ENCODE measurements at places on chromosomes 13 and 19.
A peak's percentile ranks its signal among the peaks of the same experiment; 100 is the strongest.

DNA sequence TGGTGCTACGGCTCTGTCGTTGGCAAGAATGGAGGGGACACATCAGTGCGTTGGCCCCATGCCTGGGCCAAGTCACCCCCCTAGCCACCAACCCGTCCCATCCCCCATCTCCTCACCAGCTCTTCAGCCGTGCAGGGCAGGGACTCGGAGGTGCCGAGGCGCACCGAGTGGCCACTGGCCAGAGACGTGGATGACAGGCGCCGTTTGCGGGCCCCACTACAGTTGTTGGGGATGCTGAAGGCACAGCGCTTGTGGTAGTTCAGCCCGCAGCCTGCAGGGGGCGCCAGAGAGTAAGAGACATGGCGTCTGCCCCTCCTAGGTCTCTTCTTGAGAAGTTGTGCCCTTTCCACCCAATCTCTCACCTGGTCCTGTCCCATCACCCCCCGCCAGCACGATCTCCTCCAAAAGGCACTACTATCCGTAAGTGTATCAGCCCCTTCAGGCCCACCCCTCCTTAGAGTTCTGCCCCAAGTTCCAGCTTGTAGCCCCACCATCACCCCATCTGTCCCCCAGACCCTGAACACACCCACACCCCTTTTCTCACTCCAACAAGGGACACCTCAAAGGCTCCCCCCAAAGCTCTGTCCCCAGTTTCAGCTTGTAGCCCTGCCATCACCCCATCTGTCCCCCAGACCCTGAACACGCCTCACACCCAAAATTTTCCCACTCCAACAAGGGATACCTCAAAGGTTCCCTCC lies 12.4 kb downstream of the PRKD2 start:
- peak; percentile 24 for DNase-seq

DNA sequence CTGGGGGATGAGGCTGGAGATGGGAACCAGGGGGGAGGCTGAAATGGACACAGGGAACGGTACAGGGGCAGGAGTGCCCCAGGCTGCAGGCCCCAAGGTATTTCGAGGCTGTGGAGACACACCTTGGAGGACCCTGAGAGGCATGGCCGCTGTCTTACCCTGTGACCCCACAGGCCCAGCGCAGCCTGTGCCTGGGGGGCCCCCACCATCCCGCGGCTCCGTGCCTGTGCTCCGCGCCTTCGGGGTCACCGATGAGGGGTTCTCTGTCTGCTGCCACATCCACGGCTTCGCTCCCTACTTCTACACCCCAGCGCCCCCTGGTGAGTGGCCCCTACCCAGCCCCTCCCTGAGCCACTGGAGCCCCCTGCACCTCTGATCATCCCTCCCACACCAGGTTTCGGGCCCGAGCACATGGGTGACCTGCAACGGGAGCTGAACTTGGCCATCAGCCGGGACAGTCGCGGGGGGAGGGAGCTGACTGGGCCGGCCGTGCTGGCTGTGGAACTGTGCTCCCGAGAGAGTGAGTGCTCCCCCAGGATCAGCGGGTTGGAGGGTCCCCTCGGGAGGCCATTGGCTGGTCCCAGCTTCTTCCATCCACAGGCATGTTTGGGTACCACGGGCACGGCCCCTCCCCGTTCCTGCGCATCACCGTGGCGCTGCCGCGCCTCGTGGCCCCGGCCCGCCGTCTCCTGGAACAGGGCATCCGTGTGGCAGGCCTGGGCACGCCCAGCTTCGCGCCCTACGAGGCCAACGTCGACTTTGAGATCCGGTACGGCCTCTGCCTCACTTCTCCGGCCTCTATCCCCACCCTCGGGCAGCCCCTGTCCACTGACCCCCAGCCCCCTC lies 16.9 kb upstream of the SPIB start:
- DNase-seq = no peak

GRCh38 chr19:58569191-58569942 lies 3.8 kb downstream of the MZF1 start:
- DNase-seq = no peak

- peak; percentile 30 for DNase-seq
Observed at GRCh38 chr19:42313096-42313839, at the start of gene TMEM145. Gene TMEM145, plus strand, starts transcription at chr19:42313309. Its CDS starts 68 bp downstream, at chr19:42313377.

GRCh38 chr13:92682832-92683517 lies 543.6 kb upstream of the GPC6 start:
- no peak for DNase-seq

DNA sequence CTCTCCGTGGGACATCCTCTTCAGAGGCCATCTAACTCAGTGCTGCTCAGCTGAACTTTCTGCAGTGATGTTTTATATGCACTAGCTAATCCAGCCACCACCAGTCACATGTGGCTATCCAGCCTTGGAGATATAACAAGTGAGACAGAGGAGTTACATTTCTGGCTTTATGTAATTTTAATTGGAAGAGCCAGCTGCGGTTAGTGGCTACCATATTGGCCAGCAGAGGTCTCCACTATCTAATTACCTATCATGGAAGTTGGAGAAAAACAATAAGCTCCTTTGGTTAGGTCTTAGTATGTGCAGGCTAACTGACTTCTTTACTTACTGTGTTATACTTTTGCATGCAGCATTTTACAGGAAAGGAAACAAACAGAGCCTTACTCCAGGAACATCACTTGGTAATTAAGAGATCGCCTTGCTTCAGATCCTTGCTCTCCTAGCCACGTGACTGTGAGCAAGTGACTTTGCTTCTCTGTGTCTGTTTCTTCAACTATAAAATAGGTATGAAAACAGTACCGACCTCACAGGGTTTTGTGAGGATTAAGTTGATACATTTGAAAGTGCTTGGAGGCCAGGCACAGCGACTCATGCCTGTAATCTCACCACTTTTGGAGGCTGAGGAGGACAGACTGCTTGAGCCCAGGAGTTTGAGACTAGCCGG lies 1.6 kb upstream of the KLK10 start:
- peak; percentile 28 for DNase-seq

DNA sequence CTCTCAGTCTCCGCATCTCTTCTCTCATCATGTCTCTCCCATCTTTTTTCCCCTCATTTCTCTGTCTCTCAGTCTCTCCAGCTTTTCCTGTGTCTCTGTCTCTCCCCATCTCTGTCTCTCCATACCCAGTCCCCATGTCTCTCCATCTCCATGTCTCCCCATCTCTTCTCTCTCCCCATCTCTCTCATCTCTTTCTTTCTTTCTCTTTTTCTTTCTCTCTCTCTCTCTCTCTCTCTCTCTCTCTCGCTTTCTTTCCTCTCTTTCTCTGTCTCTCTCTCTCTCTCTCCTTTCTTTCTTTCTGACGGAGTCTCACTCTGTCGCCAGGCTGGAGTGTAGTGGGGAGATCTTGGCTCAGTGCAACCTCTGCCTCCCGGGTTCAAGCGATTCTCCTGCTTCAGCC lies 12.6 kb upstream of the NFIX start:
- DNase-seq = no peak

DNA sequence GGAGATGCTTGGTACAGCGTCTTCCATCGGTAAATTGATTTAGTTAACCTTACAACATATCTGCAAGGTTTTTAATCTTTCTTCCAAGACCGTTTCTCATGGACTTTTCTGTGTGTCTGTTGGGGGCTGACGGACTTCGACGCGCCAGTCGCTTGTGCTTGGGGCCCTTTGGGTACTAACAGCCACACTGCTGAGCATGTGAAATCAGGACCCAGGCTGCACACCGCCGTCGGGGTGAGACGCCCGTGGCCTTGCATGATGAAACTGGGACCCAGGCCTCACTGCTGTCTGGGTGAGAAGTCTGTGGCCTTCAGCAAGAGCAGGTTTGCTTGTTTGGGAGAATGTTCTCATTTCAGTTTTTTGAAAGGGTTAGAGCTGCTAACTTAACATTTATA lies 9.8 kb downstream of the ATP4B start:
- no peak for DNase-seq

GRCh38 chr13:44336934-44337333 lies 36.7 kb upstream of the SERP2 start:
- no peak for DNase-seq

DNA sequence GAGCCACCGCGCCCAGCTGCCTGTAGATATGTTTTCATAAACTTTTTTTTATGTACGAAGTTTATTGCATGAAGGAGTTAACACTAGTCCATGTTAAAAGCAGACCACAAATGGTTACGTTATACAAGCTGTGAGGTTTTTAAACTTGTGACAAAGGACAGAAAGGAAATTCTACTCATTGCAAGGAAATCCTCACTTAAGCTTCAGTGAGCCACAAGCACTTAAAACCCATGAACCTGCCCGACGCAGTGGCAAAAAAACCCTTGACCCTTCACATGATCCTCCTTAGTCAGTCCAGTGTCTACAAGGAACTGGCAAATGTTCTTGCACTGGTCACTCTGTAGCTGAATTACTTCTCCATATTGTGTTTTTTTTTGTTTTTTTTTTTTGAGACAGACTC lies 4.2 kb downstream of the MPND start:
- no peak for DNase-seq

DNA sequence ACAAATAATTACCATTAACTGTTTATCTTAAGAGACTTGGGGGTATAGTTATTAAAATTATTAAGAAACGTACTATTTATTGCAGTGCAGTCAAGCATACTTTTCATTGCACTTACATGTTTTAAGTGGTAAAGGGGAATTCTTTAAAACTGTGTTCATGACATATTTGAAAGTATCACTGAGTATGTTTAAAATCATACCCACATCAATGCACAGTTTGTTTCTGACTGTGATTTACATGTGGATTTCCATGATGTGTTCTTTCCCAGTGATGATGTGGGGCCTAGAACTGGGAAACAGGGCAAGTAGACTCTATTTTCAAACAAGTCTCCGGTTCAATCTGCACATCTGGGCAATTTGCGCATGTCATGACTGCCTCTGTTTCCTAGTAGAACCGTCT lies 340.5 kb upstream of the OBI1 start:
- no peak for DNase-seq

- no peak for DNase-seq
Observed at GRCh38 chr13:32430018-32430747, 2.3 kb upstream of the N4BP2L1 start.

DNA sequence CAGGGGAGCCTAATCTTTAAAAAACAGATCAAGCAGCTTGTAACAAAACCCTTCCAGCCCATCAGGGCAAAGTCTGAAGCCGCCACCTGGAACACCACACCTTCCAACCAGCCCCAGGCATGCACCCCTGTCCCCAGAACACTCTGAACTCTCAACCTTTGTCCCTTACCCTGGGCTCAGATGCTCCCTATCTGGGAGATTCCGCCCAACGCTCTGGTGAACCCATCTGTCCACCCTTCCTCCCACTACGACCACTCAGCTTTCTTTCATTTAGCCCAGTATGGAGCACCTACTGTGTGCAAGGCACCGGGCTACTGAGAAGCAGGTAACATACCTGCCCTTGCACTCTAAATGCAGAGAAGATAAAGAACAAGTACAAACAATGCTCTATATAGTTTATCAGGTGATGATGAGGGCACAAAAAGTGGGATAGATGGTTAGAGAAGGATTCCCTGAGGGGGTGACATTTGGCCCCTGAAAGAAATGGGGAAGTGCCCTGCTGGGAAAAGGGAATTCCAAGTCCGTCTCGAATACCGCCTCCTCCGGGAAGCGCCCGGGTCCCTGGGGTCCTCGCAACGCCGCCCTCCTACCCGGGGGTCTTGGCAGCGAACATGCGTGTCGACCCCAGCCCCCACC lies 629 bp downstream of the PEPD start:
- DNase-seq = no peak

DNA sequence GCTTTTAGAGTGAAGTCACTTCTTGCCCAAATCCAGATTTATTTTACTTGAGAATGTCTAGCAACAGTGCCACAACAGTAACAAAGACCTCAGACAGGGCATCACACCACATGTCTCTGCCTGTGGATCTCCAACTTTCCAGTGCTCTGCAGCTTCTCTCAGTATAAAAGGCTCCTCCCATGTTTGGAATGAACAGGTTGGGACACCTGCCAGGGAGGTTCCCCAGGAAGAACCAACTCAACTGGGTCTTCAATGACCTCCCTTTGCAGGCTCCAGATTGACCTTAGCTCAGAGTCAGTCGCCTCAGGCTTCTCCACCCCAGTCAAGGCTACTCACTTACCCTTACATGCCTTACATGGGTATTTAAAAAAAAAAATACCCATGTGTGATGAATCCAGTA lies 3.4 kb downstream of the ZNF823 start:
- no peak for DNase-seq

- DNase-seq = no peak
Observed at GRCh38 chr19:19628501-19629134, 598 bp upstream of the LPAR2 start.

DNA sequence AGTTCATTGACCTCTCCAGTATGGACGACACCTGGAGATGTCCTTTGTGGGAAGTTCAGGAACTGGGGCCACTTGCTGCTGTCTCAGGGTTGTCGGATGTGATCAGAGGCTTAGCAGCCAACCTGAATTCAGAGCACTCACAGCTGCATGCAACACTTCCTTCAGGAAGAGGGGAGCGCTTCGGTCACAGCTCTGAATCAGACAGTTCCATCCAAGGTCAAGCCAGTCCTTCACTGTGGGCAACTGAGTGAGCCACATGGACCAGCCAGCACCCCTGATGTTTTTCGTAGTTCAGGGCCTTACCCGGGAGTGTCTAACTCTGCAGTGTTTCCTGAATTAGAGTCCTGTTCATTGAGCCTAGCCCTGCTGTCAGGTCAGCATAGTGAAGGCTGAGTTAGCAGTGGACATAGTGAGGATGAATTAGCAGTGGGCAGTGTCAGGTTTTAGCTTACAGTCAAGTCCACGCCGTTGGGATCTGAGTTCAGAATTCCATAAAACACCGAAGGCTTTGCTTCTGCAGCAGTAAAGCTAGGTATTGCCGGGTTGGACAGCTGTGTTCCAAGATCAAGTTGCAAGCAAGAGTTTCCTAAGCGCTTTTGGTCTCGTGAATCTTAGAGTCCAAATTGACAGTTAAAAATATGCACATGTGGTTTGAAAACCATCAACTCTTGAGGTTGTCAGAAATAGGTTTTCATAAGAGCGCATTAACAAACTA lies 5.1 kb downstream of the ZNF555 start:
- DNase-seq = no peak

- DNase-seq = no peak
Observed at GRCh38 chr13:32998966-32999365, 17.3 kb upstream of the KL start.

- no peak for DNase-seq
Observed at GRCh38 chr19:40363069-40363468, 14.6 kb downstream of the PLD3 start.

DNA sequence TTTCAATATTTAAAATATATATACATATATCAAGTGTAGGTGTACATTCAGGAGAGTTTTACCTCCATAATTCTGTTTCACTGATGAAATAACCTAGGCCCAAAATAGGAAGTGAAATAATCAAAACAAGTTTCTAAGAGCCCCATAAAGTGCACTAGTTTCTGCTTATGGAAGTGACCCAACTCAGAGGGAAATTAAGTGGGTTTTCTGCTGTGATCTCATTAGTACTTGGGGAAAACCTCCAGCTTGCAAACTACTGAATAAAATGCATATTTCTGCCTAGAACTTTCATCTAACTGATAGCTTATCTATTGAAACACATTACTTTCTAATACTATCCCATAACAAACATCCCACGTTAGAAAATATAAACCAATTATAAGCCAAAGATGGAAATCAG lies 45.4 kb upstream of the MIR17HG start:
- DNase-seq = no peak

Data from HCEC 1CT (cell line).